C1 segment of cervical spinal cord (tissue), 14 donors: ENCODE measurements at places on chromosomes 3 and 15.

GRCh38 chr3:104960579-104960978 is 406.1 kb upstream of the ALCAM start:
- DNase-seq = no peak

GRCh38 chr3:59764171-59764570 is 714.3 kb upstream of the CFAP20DC start:
- DNase-seq = no peak

DNA sequence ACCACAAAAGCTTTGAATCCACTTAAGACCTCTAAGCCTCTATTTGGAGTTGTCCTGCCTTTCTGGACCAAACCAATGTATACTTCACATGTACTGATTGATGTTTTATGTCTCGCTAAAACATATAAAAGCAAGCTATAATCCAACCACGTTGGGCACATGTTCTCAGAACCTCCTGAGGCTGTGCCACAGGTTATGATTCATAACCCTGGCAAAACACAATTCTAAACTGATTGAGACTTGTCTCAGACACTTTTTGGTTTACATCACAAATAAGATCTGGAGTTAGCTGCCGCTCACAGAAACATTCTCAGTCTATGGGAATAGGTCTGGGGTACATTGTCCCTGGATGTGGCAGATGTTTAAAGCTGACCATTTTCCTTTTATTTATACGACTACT is 53.4 kb upstream of the EPHA6 start:
- DNase-seq = no peak

DNA sequence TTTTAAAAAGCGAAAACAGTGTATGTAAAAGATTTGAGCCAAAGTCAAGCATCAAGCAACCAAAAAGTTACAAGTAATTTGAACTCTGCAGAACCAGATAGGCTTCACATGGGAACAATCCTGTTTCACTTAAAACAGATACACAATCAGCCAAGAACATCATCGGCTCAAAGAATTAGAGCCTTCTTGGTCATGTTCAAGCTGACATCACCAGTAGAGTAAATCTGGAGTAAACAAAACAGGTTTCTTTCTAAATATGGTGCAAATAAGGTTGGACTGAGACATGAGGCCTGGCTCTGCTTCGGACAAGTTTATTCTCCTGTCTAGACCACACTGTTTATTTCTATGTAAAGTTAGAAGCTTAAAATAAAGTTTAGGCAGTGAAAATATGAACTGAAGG is 116.0 kb downstream of the GMNC start:
- DNase-seq = no peak

GRCh38 chr15:71647487-71647808 is 162.9 kb upstream of the NR2E3 start:
- no peak for DNase-seq

DNA sequence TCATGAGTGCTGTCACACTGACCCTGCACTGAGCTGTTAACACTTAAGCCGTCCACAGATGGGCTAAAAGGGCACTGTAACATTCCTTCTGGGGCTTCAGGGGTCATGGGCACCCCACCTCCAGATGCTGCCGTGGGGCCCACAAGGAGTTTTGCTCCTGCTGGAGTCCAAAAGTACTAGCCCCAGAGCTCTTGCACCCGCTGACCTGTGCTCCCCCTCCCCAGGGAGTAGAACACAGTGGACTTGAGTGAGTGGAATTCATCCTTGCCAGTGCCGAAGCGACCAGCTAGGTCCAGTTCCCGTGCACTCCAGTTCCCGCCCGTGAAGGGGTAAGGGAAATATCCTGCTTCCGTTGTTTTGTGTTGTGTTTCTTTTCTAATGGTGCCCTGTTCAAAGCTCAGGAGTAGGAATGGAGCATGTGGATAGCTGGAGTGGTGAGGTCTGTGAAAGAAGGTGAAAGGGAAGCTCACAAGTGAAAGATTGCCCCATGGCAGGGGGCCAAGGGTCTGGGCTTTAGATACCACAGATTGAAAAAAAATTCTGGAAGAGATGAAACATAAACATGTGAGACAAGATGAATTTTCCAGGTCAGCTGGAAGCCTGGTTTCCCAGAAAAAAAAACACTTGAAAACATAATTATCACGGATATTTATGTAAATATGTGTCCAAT is 36.6 kb downstream of the SLCO2A1 start:
- DNase-seq = no peak

GRCh38 chr15:52653431-52653964 is 25.7 kb downstream of the ATOSA start:
- no peak for DNase-seq

- no peak for DNase-seq
Measured at GRCh38 chr15:65231306-65231705, 20.0 kb upstream of the CILP start.

GRCh38 chr3:51637941-51638471 is 33.0 kb upstream of the TEX264 start:
- no peak for DNase-seq

GRCh38 chr15:25784876-25785640 is 78.1 kb downstream of the ATP10A start:
- no peak for DNase-seq

DNA sequence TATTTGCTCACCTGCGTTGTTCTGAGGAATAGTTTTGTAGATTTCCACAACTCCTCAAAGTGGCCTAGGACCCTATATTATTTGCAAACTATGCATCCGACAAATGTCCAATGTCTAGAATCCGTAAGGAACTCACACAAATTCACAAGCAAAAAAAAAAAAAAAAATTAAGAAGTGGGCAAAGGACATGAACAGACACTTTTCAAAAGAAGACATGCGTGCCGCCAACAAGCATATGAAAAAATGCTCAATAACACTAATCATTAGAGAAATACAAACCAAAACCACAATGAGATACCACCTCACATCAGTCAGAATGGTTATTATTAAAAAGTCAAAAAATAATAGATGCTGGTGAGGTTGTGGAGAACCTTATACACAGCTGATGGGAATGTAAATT is 398.5 kb upstream of the PROK2 start:
- DNase-seq = no peak

DNA sequence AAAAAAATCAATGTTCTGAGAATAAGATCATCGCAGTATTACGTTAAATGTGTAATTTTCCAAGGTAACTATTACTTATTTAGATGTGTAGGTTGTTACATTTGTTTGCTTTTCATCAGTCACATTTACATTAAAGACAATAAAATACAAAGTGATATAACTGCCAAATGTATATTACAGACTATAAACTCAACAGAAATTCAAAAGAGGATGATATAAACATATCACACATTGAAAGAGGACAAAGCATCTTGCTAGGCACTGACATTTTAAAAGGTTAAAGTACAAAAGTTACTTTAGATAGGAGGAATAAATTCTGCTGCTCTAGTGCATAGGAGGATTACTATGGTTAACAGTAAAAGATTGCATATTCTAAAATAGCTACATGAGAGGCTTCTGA is 16.1 kb downstream of the VGLL4 start:
- DNase-seq = no peak

DNA sequence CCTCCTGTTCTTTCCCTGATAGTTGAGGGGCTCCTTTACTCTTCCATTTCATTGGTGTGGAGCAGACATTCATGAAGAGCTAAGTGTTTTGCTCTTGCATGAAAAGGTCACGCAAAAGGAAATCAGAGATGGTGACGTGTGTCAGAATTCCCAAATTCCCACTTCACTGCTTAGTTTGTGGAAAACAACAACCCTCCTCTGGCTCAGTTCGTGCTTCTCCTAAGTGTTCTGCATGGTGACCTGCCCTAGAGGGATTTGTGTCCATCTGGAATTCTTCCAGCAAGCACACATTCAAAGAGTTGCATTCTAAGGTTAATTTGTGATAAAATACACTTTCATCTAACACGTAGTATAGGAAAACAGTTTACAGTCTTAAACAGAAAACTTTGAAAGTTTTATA is 95.6 kb downstream of the IMPG2 start:
- DNase-seq = no peak

DNA sequence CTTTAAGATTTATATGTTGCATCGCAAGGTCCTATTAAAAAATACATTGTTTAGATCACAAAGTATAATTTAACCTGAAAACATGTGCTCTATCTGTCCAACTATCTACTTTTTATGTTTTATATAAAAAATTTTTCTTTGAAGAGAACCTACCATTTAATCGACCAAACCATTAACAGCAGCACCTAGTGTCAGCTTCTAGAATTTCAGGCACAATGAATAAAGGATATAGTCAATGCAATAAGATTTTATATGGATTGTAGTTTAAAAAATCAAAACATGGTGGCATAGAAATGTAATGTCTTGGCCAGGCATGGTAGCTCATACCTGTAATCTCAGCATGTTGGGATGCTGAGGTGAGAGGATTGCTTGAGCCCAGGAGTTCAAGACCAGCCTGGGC is 313.7 kb downstream of the GAP43 start:
- no peak for DNase-seq

GRCh38 chr15:62407216-62407615 is 242.1 kb upstream of the C2CD4B start:
- DNase-seq = no peak

- no peak for DNase-seq
Measured at GRCh38 chr15:52783191-52783829, 6.8 kb downstream of the ONECUT1 start.

DNA sequence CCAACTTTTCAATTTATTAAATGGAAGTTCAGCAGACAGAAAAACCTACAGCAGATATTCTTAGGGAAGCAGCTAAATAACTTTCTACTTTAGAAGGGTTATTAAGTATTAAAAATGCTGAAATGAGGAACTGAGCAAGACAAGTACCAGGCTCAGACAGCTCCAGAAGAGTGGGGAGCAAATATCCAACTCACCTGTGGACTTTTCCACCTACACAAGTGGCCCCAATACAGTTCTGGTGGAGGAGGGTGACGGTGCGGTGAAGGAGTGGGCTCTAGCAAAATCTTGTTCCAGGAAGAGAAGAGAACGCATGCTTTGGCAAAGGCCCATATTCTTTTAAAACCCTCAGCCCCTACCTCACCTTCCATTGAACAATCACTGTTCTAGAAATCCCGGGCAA is 129.7 kb upstream of the LMOD3 start:
- no peak for DNase-seq

- DNase-seq = no peak
Measured at GRCh38 chr3:188686324-188686723, 485.4 kb upstream of the TPRG1 start.

DNA sequence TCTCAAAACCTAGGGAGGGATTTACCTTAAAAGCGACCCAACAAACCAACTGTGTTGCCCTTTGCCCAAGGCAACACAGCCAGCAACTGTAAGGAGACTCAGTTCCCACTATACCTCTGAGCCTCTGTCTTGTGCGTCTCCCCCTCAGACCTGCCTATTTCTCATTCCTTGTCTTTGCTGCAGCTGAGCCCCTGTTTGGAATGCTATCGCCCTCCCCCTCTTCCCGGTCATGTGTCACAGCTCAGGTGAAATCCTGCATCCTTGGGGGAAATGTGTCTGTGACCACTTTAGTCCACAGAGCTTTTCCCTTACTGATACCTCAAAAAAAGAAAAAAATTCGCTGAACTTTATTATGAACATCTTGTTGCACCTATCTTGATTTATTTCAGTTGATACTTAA is 52.0 kb upstream of the LRIG1 start:
- no peak for DNase-seq

GRCh38 chr3:46812237-46812791 is 50.9 kb downstream of the MYL3 start:
- no peak for DNase-seq

DNA sequence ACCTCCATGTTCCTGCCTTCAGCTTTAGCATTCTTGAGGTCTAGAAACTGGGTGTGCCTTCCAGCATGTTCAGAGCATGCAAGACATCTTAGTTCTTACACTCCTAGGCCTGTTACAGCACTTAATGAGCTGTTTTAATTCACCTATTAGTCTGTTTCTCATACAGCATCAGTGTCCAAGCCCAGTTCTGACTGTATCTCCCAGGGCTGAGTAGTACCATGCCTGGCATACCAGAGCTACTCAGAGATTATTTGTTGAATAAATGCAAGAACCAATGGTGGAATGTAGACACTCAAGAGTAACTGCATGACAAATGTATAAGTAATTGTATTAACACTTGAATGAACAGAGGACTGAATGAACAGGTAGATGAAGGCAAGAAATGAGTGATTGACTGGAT is 61.8 kb upstream of the SCN5A start:
- DNase-seq = no peak

GRCh38 chr3:74789111-74789510 is 174.7 kb upstream of the CNTN3 start:
- DNase-seq = no peak

GRCh38 chr3:150074697-150075416 is 104.2 kb upstream of the PFN2 start:
- no peak for DNase-seq

DNA sequence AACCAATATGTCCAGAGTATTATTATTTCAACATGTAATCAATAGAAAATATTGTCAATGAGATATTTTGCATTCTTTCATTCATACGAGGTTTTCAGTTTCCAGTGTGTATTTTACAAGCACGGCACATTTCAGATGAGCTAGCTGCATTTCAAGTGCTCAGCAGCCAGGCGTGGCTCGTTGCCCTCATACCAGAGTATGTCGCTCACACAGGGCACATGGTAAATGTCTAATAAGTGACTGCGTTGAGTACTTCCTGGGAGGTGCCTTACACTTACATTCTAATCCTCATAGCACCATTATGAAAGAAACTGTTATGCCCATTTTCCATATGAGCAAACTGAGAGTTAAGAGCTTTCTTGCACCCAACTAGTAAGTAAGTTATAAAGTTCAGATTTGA is 47.4 kb downstream of the TMEM266 start:
- no peak for DNase-seq

DNA sequence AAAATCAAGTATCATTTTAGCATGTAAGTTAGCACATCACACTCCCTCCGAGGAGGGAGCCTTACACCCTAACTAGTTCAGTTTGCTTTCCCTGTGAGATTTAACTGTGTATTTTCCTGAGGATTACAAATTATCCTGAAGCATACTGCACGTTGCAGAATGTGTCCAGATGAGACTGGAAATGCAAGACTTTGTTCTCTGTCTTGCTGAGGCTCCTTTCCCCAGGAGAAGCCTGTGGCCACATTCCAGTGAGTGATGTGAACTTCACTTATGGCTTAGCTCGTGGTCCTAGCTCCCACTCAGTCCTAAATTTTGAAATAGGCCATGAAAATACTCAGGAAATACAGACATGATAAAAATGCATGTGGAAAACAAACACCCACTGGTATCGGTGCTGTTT is 23.7 kb downstream of the PDZRN3 start:
- DNase-seq = no peak

DNA sequence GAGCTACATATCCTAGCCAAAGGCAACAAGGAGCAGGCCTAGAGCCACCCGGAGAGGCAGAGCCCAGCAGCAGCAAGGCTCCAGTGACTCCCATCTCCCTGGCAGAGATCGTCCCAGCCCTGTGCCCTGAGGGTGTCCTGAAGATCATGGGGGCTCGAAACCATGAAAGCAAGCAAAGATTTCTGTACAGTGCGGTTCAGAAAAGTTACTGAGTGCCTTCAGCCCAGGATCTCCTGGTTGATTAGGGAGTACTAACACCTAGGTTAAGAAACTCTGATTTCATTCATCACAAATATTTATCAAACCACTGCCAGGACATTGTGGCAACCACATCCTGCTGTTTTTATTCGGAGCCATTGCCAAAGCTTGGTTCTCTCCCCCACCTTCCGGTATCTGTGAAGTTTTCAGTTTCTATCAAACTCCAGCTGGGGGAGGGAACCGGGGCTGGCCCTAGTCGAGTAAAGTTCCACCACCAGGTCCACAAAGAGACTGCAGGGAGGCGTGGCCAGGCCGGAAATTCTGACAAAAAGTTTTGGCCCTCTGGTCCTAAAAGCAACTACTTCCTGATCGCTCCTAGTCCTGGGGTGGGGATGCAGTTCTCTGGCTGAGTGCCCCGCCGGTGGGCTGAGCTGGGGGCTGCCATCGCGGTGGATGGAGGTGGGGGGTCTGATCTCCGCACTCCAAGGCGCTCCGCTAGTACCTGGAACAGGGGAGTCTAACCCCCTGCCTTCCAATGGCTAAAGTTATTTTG is 1.2 kb downstream of the RAB43 start:
- peak; percentile 25 for DNase-seq
